ENCODE measurements at places on chromosomes 7 and 10.

- DNase-seq: no peak
These were observed 121.1 kb downstream of the MALRD1 start for GRCh38 chr10:19169684-19170083.

GRCh38 chr7:30965883-30966282 lies 2.1 kb downstream of the GHRHR start:
- DNase-seq: no peak

DNA sequence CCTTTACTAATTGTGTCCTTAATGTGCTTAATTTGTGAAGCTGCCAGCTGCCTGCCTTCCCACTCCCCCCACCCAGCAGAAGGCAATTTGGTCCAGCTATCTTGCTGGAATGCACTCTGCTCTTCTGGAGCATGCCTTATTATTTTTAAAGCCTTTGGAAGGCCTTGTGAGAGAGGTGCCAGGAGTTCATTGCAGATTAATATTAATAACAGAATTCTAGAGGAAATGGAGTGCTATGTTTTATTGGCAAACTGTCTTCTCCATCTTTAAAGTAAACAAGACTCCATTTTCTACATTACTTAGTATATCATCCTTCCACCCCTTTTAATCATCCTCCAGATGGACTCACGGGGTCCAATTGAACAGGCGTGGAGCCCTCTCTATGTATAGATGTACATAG lies 50.8 kb upstream of the ZNF32 start:
- DNase-seq: no peak

DNA sequence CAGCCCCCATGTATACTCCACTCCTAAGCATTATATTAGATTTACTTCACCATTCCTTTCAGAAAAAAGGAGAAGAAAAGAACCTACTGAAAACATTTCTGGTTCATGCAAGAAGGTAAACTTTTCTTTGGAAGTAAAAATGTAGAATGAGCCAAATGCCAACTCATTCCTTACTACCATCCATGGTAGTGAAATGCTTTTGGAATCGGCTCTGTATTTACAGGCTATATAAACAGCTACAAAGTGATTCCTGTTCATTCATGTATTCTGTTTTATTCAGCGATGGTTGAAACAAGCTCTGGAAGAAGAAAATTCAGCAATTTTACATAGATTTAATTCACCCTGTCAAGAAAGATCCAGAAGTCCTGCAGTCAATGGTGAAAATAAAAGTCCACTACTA lies 91.6 kb downstream of the KMT2E start:
- no peak for DNase-seq

- DNase-seq: no peak
These were observed 206.3 kb upstream of the KMT2E start for GRCh38 chr7:104807671-104808070.

GRCh38 chr7:7746458-7746857 lies 28.1 kb upstream of the RPA3 start:
- DNase-seq: no peak

DNA sequence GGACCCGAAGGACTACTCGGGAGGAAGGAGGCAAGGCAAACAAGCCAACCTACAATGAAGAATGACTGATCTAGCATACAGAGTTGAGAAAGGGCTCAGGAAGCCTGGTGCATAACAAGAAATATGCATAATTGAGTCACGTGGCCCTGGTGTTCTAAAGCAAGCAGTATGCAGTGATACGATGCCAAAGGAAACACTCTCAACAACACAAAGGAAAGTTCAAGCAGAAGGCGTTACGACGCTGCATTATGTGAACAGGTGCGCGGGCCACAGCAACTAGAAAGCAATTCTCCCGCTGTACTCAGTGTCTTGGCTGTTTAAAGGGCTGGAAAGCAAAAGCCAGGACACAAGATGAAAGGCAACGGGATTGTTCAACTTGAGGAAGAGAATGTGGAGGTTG lies 100.8 kb downstream of the PRTFDC1 start:
- no peak for DNase-seq

GRCh38 chr10:6204063-6204340 lies 1.3 kb downstream of the PFKFB3 start:
- no peak for DNase-seq

GRCh38 chr7:87497482-87497881 lies 22.0 kb upstream of the ABCB4 start:
- no peak for DNase-seq

GRCh38 chr7:20783700-20784387 lies 2.8 kb downstream of the SP8 start:
- DNase-seq: no peak

Data from AG09319 (cell line).